Amniotic epithelial cell (primary cell): ENCODE measurements at places on chromosomes 4 and X.

DNA sequence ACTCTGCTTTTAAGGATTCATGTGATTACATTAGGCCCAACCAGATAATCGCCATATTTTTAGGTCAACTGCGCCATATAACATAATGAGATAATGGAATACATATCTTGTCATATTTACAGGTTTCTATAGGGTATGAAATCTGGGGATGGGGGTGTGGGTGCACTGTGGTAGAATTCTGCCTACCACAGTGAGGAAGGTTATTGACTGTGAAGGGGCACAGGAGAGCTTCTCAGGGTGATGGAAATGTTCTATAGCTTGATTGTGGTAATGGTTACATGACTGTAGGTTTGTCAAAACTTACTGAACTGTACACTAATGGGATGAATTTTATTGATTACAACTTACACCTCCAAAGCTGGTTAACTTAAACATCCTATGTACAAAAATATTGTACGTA, 15.9 kb downstream of the USP53 start:
- DNase-seq, result no peak

GRCh38 chrX:27565992-27566391, 24.2 kb upstream of the DCAF8L2 start:
- peak; percentile 94 for DNase-seq

DNA sequence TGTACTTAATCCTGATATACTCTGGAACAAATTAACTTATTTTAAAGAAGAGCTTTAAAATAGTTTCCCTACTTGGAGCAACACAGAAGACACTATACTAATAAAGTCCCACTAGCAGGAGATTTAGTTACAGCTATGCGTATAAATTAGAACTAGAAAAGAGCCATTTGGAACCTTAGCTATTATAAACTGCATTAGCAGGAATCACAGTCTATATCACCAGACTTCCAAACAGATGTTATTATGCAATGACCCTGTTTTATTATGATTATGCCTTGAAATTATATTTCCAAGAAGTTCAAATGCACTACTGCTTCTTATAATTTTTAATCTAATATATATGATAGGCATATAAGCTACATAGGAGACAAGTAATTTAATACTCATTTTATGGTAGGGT, 95.5 kb upstream of the WDR44 start:
- DNase-seq, result no peak

DNA sequence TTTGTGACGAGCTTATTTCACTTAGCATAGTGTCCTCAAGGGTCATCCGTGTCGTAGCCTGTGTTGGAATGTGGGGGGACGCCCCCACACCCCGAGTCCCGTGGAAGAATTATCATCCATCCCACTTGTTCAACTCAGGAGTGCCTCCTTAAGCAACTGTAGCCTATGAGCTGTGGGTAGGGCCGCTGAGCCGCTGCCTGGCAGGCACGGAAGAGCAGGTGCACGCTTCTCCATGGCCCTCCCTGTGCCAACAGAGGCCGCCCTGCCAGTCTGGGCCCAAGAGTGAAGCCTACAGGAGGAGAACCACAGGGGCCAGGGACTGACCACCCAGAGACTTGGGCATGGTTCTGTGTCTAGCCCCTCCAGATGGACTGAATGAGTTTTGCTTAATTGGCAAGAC, 2.3 kb upstream of the RGS12 start:
- no peak for DNase-seq

DNA sequence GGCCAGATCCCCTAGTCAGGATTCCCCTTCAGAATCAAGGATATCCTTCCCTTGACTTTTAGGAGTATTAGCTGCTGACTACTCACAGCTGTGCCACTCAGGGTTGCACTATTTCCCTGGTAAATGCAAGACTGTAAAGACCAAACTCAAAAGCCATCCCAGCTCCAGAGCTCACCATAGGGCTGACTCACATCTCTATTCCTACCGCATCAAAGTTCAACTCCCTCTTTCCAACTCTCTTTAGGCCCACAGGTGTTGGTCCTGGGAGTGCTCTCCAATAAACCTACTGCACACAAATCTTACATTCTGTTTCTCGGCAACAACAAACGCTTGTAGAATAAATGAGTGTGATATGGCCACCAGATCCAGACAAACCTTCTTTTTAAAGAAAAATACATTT, 109.6 kb downstream of the PPP3CA start:
- no peak for DNase-seq

DNA sequence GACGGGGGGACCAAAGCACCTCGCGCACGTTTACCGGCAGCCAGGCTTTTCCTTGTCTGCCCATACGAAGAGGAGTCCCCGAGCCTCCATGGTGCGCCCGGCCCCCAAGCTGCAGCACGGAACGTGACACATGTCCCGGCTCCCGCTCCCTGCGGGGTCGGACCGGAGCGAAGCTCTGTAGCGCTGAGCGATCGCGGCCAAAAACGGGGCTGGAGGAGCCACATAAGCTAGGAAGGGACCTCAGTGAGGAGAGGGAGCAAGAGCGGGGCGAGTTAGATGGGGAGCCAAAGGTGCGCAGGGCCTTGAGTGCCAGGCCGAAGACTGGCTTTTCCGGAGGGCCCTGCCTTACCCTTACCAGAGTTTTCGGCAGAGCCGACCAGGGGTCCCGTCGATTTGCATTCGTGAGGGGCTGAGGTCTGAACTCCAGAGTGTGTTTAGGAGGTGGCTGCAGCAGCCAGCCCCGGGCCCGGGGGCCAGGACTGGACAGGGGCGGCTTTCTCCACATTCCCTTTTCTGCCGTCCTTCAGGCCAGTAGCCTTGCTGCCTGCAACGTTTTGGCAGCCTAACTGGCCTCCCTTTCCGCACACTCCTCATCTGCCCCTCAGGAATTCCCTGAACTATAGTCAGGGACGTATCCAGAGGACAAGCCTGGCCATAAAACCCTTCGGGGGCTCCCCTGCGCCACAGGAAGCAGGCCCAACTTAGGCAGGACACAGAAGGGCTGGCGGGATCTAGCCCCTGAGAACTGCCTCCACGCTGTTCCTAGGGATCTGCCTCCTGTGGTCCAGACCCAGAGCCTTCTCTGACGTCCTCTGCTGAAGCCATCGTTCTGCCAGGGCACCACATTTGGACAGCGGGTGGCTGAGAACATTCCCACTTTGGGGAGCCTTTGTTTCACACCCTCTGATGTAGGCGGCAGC, 689 bp downstream of the SSR4 start:
- DNase-seq, result no peak

DNA sequence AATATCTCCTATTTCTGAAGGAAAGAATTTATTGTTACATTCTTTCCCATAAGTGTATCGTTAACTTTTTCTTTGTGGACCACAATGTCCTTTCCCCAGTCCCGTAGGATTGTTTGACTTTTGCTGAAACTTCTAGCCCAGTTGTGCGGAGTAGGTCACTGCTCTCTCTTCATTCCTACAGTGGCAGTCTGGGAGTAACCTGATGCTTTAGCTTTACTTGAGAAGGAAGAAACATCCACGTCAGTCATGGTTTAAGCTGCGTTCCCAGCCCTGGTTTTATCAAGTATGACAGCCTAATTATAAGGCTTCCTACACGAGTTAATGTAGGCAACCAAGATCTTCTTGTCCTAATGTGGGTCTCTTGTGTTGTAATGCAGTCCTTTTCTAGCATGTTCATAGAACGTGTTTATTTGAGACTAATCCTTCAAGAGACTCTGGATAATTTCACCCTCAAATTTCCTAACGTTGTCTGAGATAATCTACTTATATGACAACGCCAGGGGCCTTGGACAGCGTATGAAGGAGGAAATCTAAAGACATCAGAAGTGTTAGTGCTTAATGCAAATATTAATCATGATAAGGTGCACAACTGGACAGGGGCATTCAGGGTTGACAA, 40.8 kb upstream of the GRPR start:
- peak; percentile 71 for DNase-seq

DNA sequence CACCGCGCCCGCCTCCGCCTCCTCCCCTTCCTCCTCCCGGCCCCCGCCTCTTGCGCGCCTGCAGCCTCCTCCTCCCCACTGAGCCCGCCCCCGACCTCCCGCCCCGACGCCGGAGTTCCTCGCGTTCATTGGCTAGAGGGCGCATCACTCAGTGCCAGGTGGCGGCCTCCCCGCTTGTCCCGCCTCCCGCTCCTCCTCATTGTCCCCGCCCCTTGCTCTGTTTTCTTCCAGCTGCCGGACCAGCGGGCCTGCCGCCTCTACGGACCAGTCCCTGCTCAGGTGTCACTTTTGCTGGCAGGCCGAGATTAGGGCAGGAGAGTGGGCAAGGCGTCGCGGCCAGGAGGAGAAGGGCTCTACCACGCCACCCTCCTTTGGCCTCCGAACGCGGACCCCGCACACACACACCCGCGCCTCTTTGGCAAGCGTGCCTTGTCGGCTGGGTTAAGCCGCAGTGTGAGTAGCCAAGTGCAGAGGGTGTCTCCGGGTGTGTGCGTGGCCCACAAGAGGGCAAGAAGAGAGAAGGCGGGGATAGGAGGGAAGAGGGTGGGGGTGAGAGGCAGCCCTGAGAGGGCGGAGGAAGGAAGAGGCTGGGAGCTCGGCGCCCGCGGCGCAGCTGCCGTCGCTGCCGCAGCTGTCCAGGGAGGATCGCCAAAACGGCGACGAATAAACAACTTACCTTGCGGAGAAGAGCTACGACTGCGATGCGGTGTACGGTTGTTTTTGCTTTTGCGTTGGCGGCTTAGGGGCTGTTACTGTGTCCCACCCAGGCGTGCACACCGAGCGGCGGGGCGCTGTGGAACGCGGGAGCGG, 436 bp upstream of the PPP3CA start:
- DNase-seq, result peak; percentile 93

GRCh38 chr4:996030-996996, 3.1 kb upstream of the SLC26A1 start:
- no peak for DNase-seq

DNA sequence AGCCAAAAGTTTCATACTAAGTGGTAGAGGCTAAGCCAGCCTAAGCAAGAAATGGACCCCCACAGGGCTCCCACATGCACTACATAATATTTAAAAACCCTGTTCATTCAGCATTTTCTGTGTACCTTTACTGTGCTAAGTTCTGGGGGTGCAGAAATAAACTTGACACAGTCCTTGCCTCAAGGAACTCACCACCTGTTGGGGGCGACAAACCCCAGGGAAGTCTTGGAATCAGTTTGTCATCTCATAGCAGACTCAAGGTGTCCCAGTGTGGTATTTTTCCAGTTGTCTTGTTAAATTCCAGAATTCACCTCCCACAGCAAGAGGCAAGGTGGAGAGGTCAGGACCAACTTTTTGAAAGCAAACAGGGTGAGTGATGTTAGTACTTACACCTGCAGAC, 43.1 kb downstream of the ATG4A start:
- no peak for DNase-seq

DNA sequence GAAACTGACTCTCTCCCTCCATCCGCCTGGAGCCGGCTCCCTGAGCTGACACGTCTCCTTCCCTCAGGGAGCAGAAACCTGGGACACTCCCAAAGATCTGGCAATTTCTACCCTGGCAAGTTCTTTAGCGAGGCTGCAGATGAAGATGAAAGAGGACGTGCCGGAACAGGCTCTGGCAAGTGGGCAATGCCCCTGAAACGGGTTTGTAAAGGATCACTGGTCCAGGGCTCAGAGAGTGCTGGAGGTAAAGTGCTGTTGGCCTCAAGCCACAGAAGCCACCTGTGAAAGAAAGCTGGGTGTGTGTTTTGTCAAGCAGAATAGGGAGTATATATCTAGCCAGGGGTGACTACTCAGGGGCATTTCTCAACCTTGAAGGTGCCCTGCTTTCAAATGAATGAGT, 131.4 kb upstream of the ATP6AP2 start:
- no peak for DNase-seq

GRCh38 chrX:19829814-19830213, 57.6 kb downstream of the SH3KBP1 start:
- DNase-seq, result no peak

DNA sequence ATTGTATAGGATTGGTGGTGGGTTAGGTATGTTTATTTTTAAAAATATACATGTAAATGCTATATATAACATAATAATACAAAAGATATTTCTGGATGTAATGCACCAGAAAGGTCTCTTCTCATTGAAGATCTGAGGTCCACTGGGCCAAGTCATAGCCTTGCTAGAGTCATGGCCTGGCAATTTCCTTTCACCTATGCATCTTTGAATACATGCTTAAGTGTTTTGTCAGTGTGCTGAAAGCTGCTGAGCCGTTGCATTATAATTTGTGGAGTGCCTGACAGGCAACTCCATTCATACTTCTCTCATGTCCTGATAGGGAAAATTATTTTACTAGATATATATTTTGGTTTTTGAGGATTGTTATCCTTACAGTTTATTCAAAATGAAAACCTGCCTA, 410.2 kb upstream of the CT83 start:
- no peak for DNase-seq

GRCh38 chrX:129704491-129704890, 34.3 kb upstream of the XPNPEP2 start:
- no peak for DNase-seq

- DNase-seq, result no peak
These were observed 2.5 kb downstream of the PPBP start for GRCh38 chr4:73985528-73985852.

DNA sequence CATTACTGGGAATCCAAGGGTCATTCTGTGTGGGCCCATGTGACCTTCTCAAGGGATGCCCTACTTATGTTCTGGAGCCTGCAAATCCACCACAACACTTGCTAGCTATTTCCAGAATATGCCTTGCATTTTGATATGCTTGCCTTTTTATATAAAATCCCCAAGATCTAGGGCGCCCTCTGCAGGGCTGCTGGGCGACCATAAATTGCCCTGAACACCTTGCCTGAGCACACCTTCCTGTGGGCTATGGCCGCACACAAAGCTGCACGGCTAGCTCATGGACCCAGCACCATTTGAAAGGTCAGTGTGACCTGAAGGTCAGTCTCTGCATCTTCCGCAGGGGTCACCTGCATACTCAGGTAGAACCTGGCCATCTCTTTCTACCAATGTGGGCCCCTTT, 311.7 kb downstream of the NLGN4X start:
- no peak for DNase-seq

DNA sequence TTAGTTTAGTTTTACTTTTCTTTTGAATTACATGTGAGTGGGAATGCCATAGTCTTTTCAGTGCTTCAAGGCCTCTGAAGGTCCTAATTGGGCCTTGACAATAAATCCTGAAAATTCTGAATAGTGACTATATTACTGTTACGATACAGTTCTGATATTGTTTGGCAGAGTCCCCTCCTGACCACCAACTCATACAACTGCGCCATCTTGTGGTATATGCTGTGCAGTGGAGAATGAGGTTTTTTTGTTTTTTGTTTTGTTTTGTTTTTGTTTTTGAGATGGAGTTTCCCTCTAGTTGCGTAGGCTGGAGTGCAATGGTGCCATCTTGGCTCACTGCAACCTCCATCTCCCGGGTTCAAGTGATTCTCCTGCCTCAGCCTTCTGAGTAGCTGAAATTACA, 56.6 kb upstream of the CHRDL1 start:
- peak; percentile 6 for DNase-seq

- DNase-seq, result peak; percentile 98
These were observed 111.6 kb downstream of the BTC start for GRCh38 chr4:74682567-74683359.

DNA sequence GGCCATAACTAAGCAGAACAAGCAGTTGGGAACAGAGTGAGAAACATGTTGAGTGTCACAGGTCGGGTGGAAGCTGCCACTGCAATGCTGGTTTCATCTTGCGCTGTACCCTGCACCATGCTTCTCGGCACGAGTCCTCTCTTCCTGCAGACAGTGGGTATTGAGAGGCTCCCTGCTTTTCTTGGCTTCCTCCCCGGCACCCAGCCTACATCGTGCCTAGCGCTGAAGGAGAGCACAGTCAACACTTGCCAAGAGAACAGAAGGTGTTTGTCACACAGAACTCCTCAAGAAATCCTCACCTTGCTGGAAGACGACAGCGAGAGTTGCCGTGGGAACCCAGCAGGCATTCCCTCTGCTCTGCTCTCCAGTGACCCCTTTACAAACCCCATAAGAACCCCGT, 53.6 kb downstream of the EVC2 start:
- no peak for DNase-seq

- DNase-seq, result no peak
These were observed 66.7 kb upstream of the VCX2 start for GRCh38 chrX:8237718-8238117.
